ENCODE measurements at places on chromosomes 5 and 9. TPM values are rescaled to one million over a fixed set of nuclear protein-coding genes. Genes with fewer than 3 reads are reported as not detected.
A peak's percentile ranks its signal among the peaks of the same experiment; 100 is the strongest.

DNA sequence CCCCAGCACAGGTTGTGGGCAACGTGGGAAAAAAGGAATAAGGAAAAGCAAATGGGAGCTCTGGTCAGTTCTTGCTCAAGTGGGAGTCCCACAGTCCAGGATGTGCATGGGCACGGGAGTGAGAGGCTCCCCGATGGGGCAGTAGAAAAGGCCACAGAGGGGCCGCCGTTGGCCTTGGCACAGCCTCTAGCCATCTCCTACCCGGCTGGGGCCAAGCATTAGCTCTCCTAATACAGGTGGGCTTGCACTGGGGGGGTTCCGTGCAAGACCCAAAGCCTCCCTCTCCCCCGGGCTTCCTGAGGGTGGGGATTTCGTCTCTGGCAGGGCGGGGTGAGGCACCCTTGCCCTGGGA lies 212.2 kb upstream of the MVB12B start:
- DNase-seq: no peak

The FBN2 gene
- 138 TPM for total RNA-seq

- DNase-seq: no peak
These were observed 31.0 kb downstream of the PDE8B start for GRCh38 chr5:77241444-77241843.

The POLE3 gene
- 34.8 TPM for total RNA-seq

The CDHR2 gene
- total RNA-seq: not detected

- no peak for DNase-seq
These were observed 222.5 kb upstream of the TAS2R1 start for GRCh38 chr5:9852671-9853070.

- no peak for DNase-seq
These were observed 180.5 kb upstream of the CLINT1 start for GRCh38 chr5:158039441-158039840.

DNA sequence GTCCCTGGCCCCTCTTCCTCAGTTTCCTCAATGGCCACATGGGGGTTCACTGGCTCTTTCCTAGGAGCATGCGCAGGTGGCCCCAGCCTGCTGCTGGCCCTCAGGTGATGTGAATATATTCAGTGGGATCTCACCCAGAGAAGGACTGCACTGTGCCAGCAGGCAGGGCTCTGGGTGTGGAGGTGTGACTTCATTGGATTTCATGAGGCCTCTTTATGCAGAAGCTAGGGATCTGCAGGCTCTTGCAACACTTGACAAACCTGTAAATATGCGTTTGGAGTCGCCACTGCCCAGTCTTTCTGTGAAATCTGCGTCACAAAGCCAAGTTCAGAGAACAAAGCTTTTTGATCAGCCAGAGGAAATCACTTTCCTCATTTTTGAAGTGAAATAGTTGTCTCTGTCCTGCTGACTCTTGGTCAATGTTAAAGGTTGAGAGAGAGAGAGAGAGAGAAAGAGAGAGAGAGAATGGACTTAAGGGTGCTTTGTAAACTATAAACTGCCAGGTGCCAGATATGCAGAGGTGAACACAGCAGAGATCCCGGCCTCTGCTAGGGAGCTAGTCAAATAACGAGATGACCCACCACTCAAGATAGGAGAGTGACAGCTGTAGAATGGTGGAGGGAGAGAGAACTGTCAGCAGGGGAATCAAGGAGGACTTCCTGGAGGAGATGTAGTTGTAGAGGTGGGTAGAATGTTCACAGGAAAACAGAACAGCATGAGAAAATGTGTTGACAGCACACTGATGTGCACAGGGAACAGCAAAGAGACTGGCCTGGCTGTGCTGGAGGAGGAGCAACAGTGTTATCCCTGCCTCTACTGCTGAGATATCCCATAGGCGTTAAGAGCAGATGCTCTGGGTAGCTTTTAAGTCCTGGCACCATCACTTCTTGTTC lies 167.0 kb upstream of the ZNF618 start:
- DNase-seq: no peak

The NUTM2G gene
- not detected for total RNA-seq

GRCh38 chr5:173846929-173847501 lies 41.1 kb upstream of the CPEB4 start:
- DNase-seq: no peak

- DNase-seq: no peak
These were observed 48.1 kb upstream of the LHFPL2 start for GRCh38 chr5:78696637-78697036.

GRCh38 chr5:58153255-58153654 lies 306.6 kb downstream of the PLK2 start:
- no peak for DNase-seq

DNA sequence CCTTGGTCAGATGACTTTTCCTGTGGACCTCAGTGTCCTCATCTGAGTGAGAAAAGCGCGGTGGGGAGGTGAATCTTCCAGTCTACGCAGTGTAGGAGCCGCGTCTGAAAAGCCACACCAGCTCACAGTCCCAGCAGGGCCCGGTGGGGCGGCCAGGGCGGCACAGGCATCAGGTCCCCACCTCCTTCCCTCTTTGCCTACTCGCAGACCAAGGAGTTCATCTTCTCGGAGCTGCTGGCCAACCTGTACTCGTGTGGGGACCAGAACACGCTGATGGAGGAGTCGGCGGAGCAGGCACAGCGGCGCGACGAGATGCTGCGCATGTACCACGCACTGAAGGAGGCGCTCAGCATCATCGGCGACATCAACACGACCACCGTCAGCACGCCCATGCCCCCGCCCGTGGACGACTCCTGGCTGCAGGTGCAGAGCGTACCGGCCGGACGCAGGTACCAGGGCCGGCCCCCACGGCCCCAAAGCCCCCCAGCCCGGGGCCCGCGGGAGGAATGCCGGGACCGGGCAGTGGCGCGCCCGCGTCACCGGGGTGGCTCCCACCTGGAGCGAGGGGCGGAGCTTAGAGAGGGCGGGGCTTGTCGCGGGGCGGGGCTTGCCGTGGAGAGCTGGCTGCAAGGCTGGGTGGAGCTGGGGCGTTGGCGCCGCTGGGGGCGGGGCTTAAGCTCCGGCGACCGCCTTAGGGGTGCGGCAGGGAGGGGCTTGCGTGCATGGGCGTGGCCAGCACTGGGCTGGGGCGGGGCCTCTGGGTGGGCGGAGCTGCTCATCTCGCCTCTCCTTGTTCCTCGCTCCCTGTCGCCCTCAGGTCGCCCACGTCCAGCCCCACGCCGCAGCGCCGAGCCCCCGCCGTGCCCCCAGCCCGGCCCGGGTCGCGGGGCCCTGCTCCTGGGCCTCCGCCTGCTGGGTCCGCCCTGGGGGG lies 25.6 kb downstream of the GOLGA2 start:
- no peak for DNase-seq

DNA sequence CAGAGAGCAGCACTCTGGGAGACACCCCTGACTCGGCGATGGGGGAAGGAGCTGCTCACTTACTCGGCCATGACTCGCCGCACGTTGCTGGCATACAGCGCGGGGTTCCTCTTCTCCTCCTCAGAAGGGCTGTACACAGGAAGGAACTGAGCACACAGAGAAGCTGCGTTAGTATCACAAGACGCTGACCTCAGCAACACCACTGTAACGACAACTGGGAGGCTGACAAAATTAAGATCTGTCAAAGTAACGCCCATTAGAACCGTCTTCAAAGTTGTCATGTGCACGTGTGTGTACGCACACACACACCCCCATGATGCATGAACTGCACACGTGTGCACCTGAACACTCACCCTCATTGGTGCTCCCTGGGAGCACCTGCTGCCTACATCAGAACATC lies 32.1 kb upstream of the SLC6A3 start:
- DNase-seq: no peak

DNA sequence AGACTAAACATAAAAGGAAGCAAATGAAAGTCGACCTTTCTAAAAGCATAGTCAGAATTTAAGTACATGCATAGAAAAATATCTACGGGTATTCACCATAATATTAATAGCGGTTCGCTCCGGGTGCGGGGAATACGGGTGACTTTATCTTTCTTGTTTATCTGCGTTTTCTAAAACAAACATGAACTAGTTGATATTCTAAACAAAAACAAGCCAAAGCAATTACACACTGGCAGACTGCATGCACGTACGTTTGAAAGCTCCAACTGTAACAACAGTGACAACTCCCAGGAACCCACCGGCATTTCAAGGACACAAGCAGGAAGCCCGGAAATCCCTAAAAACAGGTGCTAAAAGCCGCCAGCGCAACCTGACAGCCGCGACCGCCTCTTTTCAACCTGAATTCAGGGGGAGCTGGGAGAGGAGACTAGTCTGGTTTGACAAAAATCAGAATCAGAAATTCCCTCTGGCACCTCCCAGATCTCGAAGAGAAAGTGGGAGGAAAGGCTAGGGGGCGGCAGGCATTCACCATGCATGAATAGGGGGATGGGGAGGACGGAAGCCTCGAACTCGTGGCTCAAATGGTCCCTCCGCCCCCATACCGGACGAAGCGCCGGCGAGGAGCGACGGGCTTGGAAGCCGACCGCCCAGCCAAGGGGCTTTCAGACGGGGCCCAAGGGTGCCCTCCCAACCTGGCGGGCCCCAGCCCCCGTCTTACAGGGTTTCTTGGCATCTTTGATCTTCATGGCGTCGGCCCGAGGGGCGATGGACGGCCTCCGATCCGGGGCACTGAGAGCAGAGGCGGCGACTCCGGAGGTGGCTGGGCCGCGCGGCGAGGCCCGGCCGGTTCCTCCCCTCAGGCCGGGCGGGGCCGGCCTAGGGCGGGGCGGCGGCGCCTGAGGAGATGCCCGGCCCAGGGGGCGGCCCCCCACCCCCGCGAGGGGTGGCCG lies at the start of gene PANK3:
Gene PANK3, minus strand, starts transcription at position 831 of the 950 bp plus-strand sequence. Its CDS starts 85 bp downstream, at position 746.
- DNase-seq: peak; percentile 13

- DNase-seq: no peak
These were observed 194.3 kb downstream of the SEMA5A start for GRCh38 chr5:9351546-9351945.

DNA sequence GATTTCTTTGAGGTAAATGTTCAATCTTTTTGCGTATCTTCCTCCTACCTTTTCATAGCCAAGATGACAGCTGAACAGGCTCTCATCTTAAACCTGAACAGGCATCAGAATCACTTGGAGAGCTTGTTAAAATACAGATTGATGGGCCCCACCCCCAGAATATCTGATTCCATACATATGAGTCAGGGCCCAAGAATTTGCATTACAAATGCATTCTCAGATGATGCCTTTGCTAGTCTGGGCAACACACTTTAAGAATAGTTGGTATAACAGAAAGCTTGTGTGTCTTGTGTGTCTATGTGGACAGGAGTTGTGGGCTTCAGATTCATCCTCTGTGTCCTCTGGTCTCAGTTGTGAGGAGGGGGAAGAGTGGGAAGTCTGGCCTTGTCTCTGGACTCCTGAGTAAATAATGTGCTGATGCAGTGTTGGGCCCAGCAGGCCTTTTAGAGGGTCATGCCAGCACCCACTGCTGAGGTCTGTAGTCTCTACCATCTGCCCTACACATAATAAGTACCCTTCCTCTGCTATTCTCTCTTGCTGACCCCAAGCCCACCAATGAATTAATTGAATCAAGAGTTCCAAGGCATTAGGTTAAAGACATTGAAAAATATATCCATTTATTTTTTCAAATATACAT lies 43.1 kb downstream of the PTCD2 start:
- DNase-seq: no peak

DNA sequence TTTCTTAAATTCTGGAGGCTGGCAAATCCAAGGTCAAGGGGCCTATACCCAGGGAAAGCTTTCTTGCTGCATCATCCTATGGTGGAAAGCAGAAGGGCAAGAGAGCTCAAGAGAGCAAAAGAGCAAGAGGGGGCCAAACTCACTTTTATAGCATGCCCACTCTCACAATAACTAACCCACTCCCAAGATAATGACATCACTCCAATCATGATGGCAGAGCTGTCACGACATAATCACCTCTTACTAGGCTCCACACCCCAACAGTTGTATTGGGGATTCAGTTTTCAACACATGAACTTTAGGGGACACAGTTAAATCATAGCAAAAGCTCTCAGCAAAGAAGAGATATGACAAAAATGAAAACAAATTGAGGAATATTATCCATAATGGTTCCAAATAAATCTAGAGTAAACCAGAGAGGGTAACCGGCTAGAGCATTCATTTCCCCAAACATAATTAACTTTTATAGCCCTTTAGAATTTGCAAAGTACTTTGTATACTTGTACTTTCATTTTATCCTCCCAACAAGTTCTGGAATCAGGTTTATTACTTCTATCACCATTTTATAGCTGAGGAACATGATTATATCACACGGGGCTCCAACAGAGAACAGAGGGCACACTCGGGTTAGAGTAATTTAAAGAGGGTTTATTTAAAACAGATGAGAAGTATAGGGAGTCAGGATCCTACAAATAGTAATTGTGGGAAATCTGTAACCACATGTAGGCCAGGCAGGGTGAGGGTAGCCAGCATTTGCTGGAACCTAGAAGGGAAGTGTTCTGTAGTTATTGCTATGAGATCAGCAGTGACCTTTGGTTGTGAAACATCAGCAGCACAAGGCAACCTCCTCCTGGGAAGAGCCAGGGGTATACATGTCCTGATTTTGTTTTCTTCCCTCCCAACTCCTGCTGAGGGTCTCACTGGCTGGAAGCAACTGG lies 7.2 kb upstream of the TARS1 start:
- no peak for DNase-seq
